ENCODE measurements at places on chromosomes 4 and X.

GRCh38 chr4:84967243-84967690 lies 777 bp upstream of the WDFY3 start:
- DNase-seq, result no peak

DNA sequence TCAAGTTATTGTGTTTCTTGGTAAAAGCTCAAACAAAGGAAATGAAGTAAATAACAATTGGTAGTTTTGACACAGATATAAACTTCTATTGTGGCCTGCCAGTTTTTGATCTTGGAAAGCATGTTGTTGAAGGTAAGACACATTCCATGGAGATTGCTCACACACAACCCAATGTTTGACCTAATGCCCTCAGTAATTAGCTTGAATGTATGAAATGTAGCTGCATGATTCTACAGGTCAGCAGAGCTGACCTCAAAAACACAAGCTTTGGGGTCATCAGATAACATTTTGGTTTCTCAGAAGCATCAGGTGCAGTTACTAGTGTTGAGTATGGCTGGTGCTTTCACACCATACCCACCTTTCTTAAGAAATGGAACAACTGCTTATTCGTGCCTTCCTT lies 16.5 kb downstream of the GPR173 start:
- no peak for DNase-seq

DNA sequence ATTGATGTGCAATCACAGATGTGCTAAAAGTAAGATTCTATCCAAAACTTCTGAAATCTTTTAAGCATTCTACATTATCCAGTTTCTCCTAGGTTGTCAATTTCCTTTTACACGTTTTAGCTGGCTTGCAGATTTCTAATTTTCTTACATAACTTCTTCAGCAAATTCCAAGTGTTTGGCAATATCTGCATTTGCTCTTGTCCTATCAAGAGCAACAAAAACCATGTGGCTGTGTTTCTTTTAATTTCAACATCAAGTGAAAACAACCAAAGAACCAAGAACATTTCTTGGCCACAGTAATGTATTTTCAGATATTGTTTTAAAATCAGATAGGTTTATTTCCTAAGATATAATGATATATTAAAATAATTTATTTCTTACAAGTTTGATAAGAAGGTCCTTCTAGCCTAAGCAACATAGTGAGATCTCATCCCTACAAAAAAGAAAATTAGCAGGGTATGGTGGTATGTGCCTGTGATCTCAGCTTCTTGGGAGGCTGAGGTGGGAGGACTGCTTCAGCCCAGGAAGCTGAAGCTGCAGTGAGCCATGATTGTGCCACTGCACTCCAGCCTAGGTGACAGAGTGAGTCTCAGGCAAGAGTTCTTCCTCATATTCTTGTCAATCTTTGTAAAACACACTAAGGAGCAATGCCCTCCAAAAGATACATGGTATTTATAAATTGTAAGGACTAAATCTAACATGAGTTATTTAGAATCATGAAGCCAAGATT lies 131.4 kb upstream of the NAP1L5 start:
- DNase-seq, result no peak

GRCh38 chr4:6334203-6334887 lies 64.7 kb downstream of the WFS1 start:
- no peak for DNase-seq

- DNase-seq, result no peak
These were observed 12.0 kb downstream of the BCOR start for GRCh38 chrX:40085714-40086113.

DNA sequence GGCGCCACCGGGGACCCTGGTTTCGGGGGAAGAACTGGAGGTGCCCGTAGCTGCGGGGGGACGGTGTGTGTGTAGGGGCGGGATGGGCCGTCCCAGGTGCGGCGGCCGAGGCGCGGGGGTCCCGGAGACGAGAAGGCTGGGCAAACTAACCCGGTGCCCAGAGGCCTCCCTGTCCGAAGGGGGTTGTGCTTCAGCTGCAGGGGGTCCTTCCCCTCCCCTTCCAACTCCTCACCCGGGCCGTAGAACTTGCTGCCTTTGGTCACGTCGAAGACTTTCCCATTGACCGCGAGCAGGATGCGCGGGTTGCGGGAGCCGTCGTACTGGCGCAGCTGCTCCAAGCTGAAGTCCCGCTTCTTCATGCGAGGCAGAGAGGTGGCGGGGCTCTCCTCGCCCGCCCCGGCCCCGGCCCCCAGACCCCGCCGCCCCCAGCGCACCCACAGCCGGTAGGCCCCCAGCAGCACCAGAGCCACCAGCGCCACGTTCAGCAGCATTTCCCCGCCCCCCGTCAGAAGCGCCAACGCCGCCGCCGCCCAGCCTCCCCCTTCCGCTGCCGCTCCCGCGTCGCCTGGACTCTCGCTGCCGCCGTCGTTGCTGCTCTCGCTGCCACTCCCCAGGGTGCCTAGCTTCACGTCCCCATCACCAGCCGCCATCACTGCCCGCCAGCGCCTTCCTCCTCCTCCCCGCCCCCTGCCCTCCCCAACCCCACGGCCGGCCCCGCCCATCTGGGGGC lies at the start of gene PGRMC2:
Gene PGRMC2 (minus strand): TSS at position 673 of the 730 bp plus-strand sequence. CDS start 23 bp downstream, at position 650.
- peak; percentile 6 for DNase-seq

DNA sequence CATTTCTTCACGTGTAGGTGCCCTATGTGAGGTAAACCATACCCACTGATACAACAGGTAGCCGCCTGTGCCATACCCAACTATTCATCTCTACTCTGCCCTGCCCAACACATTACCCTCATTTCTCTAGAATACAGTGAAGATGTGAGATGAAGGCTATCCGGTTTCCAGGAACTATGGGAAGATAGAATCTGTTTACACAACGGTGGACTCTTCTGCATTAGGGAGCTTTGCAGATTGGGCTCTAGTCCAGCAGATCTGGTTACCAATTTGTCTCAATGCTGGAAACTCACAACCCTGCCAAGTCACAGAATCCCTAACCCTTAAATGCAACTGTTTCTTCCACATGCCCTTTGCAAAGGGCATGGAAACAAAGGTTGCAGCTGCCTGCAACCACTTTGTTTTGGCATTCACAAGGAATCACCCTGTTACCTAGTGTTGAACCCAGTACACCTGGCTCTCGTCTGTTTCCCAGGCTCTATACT lies 6.4 kb upstream of the SLAIN2 start:
- DNase-seq, result no peak

DNA sequence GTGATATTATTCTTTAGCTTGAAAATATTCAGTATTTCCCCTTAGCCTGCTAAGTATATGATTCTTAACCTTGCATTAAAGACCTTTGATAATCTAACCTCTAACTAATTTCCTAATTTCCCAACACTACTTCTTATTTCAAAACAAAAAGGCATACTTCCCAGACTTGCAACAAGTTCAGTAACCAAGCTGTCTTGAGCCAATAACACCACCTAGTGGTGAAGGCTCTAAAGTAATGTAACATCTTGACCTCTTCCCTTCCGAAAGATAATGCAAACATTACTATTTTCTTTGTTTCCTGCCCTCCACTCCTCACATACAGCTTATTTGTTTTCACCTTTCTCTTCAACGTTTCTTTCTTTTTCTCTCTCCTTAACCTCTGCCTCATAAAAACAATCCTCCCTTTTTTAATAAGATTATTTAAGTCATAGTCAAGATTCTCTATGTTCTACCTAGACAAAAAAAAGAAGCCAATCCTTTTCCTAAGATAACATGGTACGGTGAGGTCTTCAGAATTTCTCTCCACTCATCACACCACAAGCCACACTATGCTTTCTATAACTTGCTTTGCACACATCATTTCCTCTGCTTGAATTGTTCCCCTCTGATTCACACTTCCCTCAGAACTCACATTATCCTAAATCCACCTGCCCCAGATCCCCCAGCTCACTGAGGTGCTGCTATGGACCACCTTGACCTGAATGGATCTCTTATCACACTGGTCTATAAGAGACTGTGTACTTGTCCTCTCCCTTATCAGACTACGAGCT lies 3.5 kb downstream of the FAT1 start:
- no peak for DNase-seq

DNA sequence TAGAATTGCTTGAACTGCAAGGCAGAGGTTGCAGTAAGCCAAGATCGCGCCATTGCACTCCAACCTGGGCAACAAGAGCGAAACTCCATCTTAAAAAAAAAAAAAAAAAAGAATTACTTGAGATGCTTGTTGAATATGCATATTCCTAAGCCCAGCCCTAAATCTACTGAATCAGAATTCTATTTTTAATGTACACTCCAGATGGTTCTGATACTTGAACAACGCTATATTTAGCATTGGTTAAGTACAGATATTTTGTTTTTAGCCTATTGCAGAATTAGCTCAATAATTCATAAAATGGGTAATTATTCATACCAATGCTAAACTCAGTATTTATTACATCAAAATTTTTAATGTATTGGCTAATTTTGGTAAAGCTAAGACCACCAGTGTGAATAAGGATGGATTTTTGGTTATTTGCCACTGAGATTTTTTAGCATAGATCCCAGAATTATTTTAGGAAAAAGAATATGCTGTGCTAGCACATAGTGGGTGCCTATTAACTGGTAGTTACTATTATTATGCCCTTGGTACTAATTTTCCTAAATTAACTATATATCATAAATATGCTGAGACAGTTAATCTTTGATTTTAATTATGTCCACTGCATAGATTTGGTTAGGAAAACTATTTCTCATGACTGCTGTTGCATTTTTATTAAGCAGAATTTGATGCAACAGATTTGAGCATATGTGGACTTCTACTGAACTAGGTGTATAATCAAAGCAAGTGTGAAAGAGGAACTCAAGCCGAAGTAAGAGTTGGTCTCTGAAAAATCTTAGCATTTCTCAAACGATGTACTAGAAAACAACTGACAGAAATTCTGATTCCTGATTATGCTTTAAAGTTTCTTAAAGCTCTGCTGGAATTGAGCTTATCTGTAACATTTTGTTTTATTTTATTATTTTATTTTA lies 9.2 kb downstream of the AREG start:
- DNase-seq, result no peak

DNA sequence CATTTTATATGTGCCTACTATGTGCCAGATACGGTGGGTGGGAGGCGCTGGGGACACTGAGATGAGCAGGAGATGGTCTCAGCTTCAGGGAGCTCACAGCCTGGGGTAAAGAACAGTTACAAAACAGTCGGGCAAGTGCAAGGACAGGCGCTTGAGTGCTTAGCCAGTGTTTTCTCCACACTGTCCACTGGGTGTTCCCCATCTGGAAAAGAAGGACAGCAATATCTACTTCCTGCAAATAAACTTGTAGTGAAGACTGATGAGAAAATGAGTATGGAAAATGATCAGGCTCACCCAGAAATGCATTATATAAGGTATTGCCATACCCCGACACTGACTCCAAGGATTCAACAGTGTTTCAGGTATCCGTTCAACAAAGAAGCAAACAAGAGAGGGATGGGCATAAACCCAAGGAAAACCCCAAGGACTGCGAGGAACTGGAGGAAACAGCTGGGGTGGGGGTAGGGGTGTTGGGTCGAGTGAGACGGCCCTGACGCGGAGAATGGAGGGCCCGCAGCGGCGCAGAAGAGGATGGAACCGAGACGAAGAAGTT lies 835 bp downstream of the TMEM185A start:
- DNase-seq, result no peak

DNA sequence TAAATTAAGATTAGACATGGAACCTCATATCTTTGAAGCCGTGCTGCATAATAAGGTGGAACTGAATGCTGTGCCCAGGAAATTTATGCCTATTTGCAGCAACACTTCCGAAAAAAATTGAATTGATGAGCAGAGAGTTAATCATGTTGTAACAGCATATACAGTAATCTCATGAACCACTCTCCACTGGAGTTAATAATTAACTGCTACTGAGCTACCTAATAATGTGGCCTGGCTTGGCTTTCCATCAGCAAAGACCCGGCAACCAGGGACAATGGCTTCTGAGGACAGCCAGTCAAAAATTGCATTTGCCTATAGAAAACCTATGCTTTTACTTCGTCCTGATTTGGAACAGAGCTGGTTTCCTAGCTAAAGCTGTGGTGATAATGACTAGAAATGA lies 63.8 kb upstream of the GATB start:
- DNase-seq, result no peak

- DNase-seq, result no peak
These were observed 26.2 kb downstream of the ARAP2 start for GRCh38 chr4:36218121-36218520.

GRCh38 chr4:71133491-71133890 lies 140.0 kb downstream of the DCK start:
- DNase-seq, result no peak

GRCh38 chr4:54274264-54274663 lies 45.2 kb downstream of the PDGFRA start:
- DNase-seq, result no peak

- no peak for DNase-seq
These were observed 276.0 kb downstream of the C4orf33 start for GRCh38 chr4:129371926-129372325.

GRCh38 chr4:37719021-37719420 lies 32.8 kb upstream of the RELL1 start:
- DNase-seq, result no peak

DNA sequence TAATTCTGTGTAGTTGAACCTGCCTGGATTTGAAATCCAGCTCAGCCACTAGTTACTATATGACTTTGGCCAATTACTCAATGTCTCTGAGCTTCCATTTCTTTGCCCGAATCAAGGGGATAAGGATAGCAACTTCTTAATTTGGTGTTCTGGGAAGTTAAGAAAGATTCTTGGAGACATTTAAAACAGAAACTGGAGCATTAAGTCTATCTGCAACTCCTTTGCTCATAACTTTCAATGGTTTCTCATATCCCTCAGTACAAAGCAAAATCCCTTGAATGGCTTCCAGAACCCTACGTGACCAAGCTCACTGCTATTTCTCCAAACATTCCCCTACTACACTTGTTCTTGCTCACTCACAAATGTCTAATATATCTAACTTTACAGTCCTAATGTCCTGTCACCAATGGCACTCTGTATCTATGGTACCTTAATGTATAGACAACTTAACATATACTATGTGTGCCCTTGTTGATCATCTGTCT lies 849.1 kb upstream of the SLIT2 start:
- DNase-seq, result no peak

GRCh38 chr4:14217401-14217800 lies 589.9 kb upstream of the BOD1L1 start:
- no peak for DNase-seq

DNA sequence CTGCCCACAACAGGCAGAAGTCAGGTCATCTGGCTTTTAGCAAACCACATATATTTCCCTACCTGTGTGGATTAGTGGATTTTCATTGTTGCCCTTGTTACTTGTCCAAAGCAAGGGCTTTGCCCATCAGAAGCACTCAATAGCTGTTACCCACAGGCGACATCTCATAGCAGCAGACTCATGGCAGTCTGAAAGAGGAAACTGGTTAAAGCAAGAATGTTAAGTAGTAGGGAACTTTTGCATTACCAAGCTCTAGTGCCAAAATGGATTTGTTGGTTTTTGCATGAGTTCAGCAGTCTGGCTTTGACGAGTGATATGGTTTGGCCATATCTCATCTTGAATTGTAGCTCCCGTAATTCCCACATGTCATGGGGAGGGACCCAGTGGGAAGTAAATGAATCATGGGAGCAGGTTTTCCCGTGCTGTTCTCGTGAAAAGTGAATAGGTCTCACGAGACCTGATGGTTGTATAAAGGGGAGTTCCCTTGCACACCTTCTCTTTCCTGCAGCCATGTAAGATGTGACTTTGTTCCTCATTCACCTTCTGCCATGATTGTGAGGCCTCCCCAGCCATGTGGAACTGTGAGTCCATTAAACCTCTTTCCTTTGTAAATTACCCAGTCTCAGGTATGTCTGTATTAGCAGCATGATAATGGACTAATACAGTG lies 107.9 kb downstream of the GPR143 start:
- no peak for DNase-seq

Data from stimulated activated CD8-positive, alpha-beta memory T cell treated with anti-CD3 and anti-CD28 coated beads, Interleukin-7, amount 100 ng/mL, for 48 hours (primary cell).